ENCODE measurements at places on chromosomes 3 and 15. TPM values are rescaled to one million over a fixed set of nuclear protein-coding genes. Genes with fewer than 3 reads are reported as not detected.

SEMA6D gene
- total RNA-seq, result not detected

NLGN1 gene
- not detected for total RNA-seq

CTDSPL gene
- total RNA-seq, result 21.3 TPM

CP gene
- total RNA-seq, result 6.1 TPM

SMAD6 gene
- total RNA-seq, result 25.5 TPM

ATP13A4 gene
- total RNA-seq, result not detected

RBPMS2 gene
- 8.3 TPM for total RNA-seq

UACA gene
- 26.4 TPM for total RNA-seq

SLC28A2 gene
- not detected for total RNA-seq

SLC9C1 gene
- not detected for total RNA-seq

LRRC58 gene
- 13.7 TPM for total RNA-seq

ANKUB1 gene
- total RNA-seq, result not detected

LRRC2 gene
- not detected for total RNA-seq

CMTM8 gene
- 14.7 TPM for total RNA-seq

NME9 gene
- total RNA-seq, result not detected

OIP5 gene
- total RNA-seq, result 13.3 TPM

TMEM89 gene
- 0.10 TPM for total RNA-seq

NANOGP8 gene
- not detected for total RNA-seq

RTP1 gene
- total RNA-seq, result not detected

PTH1R gene
- total RNA-seq, result 0.72 TPM

PTPN23 gene
- 23.0 TPM for total RNA-seq

MAP3K13 gene
- 11.7 TPM for total RNA-seq

TGM5 gene
- total RNA-seq, result not detected

UCN2 gene
- total RNA-seq, result 5.9 TPM

CFAP92 gene
- not detected for total RNA-seq

POPDC2 gene
- 0.37 TPM for total RNA-seq

TEX9 gene
- total RNA-seq, result 4.9 TPM

SMCO1 gene
- not detected for total RNA-seq

CCDC39 gene
- total RNA-seq, result not detected

HIGD2B gene
- total RNA-seq, result not detected

FSTL1 gene
- total RNA-seq, result 62.0 TPM

AMT gene
- 0.53 TPM for total RNA-seq

FAM98B gene
- 9.8 TPM for total RNA-seq

UROC1 gene
- total RNA-seq, result not detected

NAA80 gene
- 5.1 TPM for total RNA-seq

LRRC34 gene
- total RNA-seq, result not detected

ZNF860 gene
- total RNA-seq, result 1.5 TPM

CLDN16 gene
- 0.16 TPM for total RNA-seq

STRC gene
- 0.07 TPM for total RNA-seq

RAD51 gene
- 17.9 TPM for total RNA-seq

RASL12 gene
- total RNA-seq, result 0.18 TPM

USP13 gene
- total RNA-seq, result 9.9 TPM

HESX1 gene
- not detected for total RNA-seq

PPARG gene
- total RNA-seq, result 39.5 TPM

IGSF10 gene
- total RNA-seq, result 0.32 TPM

ADPRH gene
- 4.1 TPM for total RNA-seq

SH2D7 gene
- not detected for total RNA-seq

XYLB gene
- 4.3 TPM for total RNA-seq

AMIGO3 gene
- total RNA-seq, result 0.58 TPM

TEX55 gene
- not detected for total RNA-seq

PLCH1 gene
- 0.92 TPM for total RNA-seq

GPR171 gene
- not detected for total RNA-seq

NPAP1 gene
- total RNA-seq, result not detected

LCMT2 gene
- total RNA-seq, result 6.6 TPM

CDC25A gene
- 8.9 TPM for total RNA-seq

C3orf33 gene
- total RNA-seq, result 5.0 TPM
